ENCODE measurements at places on chromosomes 1 and 21.

GRCh38 chr1:46770541-46770940 lies 28.3 kb upstream of the CYP4B1 start:
- DNase-seq: no peak

DNA sequence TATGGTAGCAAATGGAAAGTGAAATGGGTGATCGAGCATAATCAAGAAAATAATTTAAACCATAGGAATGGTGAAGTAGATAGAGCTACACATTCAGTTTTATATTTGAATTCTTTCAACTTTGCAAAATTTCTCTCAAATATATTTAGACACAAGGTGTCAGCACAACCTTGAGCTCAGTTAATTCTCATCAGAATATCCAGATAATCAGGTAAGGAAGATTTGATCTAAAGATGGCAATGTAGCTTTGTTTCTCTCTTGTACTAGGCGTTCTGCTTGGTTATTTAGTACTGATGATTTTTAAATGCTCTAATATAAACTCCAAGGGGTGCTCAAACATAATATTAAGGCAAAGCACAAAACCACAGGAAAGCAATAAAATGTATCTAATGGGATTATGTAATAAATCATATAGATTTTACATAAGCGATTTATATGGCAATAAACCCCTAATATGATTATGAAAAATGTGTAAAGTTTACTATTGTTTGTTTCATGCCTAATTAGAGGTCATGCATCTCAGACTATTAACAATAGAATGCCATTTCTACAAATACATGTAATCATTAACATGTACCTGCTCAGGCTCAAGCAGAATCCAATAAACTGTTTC lies 32.4 kb upstream of the SERTAD4 start:
- DNase-seq: no peak

DNA sequence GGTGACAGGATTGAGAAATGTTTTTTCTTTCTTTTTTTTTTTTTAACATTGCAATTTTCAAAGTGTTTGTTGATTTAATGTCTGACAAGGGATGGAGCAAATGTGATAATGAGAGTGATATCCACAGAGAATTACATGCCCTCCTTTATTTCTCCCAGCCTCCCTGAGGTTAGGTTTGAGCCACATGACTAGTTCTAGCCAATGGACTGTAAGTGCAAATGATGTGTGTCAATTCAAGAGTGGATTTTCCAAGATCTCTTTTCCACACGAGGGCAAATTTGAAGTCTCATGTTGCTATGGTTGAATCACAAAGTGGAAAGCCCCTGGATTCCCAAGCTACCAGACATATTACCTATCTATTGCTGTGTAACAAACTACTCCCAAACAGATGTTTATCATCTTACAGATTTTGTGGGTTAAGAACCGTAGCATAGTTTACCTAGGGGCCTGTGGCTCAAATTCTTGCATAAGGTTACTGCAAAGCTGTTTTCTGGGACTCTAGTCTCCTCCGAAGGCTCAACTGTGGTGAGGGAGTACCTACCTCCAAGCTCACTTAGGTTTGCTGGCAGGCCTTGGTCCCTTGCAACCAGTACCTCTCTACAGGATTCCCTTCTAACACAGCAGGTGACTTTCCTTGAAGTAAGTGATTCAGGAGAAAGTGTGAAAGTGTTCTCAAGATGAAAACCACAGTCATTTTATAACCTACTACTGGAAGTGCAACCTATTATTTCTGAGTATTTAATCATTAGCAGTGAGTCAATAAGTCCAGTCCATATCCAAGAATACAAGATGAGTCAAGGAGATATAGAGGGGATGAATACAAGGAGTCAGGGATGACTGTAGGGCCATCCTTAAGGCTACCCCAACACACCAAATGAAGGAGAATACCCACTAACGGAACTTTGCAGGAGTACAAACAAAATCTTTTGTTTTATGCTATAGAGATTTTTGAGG lies 533.6 kb downstream of the PTPRC start:
- DNase-seq: no peak

GRCh38 chr21:14857529-14857928 lies 207.3 kb downstream of the NRIP1 start:
- DNase-seq: no peak

DNA sequence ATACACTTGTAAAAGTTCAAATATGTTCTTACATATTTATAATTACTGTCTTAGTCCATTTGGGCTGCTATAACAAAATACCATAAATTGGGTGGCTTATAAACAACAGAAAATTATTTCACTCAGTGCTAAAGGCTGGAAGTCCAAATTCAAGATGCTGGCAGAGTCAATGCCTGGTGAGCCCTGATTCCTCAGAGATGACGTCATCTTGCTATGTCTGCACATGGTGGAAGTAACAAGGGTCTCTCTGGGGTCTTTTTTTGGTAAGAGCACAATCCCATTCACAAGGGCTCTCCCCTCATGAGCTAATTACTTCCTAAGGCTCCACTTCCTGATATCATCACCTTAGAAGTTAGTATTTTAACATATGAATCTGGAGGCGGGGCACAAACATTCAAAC lies 108.0 kb upstream of the DUSP10 start:
- no peak for DNase-seq

- DNase-seq: no peak
These were observed 47.7 kb downstream of the ETS2 start for GRCh38 chr21:38853421-38853919.

DNA sequence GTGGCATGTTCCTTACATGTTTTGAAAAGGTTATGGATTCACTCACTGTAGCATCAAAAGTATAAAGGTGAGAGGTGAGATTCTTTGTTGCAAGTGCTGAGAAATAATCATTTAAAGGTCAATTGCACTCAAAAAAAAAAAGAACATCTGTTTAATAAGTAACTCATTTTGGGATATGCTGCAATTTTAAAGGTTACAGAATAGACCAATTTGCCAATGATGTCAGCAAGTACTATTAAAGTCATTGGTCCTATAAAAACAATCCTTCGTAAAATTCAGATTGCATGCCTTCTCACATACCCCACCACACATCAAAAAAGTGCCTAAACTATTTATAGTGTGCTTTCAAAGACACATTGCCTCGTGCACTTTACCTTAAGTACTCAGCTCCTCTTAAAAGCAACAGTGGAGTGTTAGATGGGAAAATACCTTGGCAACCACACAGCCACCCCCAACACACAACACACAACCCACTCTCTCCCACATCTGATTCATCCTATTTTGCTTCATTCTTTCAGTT lies 218.2 kb upstream of the ADGRL2 start:
- no peak for DNase-seq

GRCh38 chr1:110888049-110888448 lies 15.1 kb downstream of the CD53 start:
- no peak for DNase-seq

DNA sequence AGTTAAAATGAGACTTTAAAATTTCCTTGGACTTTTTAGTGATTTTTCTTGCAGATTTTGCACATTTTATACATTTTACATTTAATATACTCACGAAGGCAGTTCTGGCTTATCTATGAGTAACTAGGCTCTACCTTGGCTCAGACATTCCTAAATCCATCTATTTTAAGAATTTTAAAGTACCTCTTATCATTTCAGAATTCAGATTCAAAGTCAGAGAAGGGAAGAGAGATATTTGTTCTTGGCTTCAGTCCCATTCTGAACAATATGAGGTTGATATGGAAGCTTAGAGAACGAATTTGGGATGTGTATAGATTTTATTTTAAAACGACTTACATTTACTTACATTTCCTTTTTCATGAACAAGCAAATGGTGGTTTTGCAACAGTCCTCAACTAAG lies 230.2 kb downstream of the LMO4 start:
- DNase-seq: no peak

- DNase-seq: no peak
These were observed 5.1 kb downstream of the ST6GALNAC3 start for GRCh38 chr1:76079475-76080227.

- DNase-seq: no peak
These were observed 41.2 kb downstream of the GJA5 start for GRCh38 chr1:147719029-147719698.

- no peak for DNase-seq
These were observed 23.9 kb downstream of the CHD1L start for GRCh38 chr1:147266381-147266780.

GRCh38 chr1:167441222-167441621 lies 77.1 kb downstream of the CD247 start:
- no peak for DNase-seq

DNA sequence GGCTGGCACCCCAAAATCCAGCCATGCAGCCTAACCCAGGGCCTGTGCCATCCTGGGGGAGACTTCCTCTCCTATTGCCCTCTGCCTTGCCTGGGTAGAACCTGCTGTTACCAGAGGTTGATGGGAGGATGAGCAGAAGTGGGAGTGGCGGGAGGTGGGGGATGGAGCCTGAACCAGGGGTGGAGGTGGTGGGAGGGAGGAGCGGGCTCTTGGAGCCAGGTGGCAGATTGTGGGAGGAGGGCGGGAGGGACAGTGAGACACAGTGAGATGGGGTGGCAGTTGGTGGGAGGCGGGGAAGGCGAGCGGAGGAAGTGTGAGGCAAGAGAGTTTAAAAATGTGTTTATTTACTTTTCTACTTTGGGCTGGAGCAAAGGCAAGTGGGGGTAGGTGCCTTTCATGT lies 87.3 kb downstream of the KCNJ6 start:
- no peak for DNase-seq

- no peak for DNase-seq
These were observed 9.9 kb downstream of the F5 start for GRCh38 chr1:169576241-169576934.

DNA sequence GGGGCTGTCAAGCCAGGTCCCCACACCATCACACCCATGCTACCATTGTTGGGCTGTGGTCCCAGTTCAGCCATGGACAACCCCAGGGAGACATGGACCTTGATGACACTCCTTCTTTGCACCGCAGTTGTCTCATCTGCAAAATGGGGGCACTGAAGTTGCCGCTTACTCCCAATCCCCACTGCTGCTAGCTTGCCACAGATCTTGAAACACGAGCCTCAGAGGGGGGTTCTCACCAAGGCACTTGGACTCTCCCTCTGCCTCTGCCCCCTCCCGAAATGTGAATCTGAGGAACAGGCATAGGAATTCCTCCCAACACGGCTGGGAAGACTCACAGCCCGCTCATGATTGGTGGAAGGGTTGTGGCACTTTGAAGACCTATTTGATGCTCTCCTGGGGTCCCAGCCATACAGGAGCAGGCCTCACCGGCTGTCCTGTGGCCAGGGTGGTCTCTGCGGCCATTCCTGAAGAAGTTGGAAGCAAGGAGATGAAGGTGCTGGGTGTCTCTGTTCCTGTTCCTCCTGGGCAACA lies 31.1 kb downstream of the RUNX3 start:
- DNase-seq: no peak

DNA sequence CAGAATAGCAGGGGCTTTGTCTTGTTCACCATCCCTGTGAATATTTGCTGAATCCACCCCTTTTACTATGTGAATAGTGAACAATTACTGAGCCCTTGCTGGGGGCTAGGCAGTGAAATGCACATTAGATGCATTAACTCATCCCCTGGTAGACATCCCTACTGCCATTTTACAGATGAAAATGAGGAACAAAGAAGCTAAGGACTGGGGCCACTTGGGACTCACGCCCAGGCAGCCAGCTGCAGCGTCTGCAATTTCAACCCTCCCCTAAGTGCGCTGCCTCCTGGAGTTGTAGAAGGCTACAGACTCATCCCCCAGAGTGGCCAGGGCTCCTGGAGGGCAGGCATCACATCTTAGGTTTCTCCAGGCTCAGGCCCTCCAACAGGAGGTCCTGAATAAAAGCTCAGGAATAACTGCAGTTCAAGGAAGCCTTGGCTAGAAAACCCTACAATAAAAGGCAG lies 31.6 kb downstream of the CAPZB start:
- DNase-seq: no peak

- no peak for DNase-seq
These were observed 5.4 kb upstream of the KDM4A start for GRCh38 chr1:43644558-43644957.

GRCh38 chr21:37356706-37357105 lies 9.9 kb upstream of the DYRK1A start:
- no peak for DNase-seq

- no peak for DNase-seq
These were observed 144.2 kb downstream of the DHRS3 start for GRCh38 chr1:12473596-12474362.

DNA sequence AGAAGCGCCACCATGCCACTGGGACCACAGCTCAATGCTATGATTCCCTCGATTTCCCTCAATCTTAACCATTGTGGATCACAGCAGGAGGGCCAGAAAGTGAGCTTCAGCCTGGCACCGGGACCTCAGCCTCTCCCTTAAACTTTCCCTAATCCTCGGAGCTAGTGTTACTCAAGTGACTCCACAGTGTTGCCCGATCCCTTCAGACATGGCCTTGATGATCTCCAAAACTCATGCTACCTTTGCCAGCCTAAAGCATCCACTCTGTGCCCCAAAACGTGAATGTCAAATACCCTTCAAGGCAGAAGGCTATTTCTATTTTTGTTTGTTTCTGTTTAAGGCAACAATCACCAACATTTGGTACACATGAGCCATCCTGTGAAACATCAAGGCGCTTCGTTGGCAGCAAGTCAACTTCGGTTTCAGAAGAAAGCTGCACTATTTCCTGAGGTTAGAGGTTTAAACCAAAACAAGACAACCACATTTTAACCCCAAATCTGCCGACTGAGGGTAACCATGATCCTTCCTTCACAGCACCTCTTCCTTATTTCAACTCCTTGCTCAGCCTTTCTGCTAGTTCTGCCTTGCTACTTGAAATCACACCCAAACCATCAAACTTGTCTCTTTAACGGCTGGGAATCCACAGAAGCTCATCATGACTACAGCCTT lies 94.4 kb upstream of the KRTAP19-8 start:
- DNase-seq: peak; percentile 38

GRCh38 chr1:59879574-59879973 lies 47.0 kb downstream of the CYP2J2 start:
- DNase-seq: peak; percentile 25

GRCh38 chr21:45998871-45999580 lies 17.5 kb downstream of the COL6A1 start:
- no peak for DNase-seq

- DNase-seq: no peak
These were observed 9.5 kb upstream of the PIGR start for GRCh38 chr1:206955476-206956451.

- DNase-seq: no peak
These were observed 597.3 kb upstream of the PLXNA2 start for GRCh38 chr1:208841436-208841835.

DNA sequence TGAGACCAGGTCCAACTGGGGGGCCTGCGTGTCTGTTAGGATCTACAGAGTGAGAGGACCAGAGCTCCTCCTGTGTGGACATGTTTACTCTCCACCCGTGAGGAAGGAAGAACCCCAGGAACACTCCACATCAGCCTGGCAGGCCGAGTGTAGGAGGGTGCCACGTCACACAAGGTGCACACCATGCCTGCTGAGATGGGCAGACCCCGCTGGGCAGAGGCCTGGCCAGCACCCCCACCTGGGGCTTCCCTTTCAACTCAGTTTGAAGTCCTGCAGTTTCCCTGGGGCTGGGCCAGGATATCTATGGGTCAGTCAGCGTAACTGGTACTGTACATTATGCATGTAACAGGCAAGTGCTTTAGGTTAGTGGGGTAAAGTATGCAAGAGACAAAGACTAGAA lies 30.1 kb upstream of the PCBP3 start:
- DNase-seq: no peak
